Activated gamma-delta T cell treated with Interleukin-2 at 50 U/mL for 16 hours (primary cell): ENCODE measurements at places on chromosomes 3 and 15.

DNA sequence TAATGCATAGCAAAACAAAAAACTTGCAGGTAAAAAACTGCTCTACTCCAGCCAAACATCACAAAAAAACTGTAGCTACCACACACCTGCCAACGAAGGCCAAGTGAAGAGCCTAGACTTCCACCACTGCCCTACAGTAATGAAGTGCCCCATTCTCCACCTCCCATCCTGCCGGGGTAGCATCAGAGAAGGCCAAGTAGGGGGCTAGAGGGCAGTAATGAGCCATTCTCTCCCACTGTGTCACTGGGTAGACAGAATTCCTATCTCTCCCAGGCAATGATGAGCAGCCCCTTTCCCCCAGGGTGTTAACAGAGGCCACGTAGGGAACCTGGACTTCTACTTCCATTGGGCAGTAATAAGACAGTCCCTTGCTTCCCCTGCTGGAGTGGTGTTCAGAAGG, 9.5 kb downstream of the SEC22C start:
- peak; percentile 19 for DNase-seq

DNA sequence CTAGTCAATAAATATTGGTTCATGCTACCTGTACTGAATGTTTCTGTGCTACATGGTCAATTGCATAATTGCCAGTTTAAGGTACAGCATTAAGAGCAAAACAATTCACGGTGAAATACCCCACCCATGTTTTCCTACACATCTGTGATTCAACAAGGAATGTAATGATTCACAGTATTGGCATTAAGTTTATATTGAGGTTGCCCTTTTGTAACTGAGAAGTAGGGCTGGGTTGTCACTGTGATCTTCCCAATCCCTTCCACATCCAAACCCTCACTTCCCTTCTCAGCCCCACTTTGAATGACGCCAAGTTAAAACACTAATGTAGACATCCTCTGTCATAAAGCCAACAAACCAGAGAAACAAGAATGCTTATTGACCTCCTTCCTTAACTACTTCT, 112.0 kb upstream of the TJP1 start:
- DNase-seq, result no peak

GRCh38 chr3:107208100-107208499, 169.1 kb upstream of the CCDC54 start:
- no peak for DNase-seq

DNA sequence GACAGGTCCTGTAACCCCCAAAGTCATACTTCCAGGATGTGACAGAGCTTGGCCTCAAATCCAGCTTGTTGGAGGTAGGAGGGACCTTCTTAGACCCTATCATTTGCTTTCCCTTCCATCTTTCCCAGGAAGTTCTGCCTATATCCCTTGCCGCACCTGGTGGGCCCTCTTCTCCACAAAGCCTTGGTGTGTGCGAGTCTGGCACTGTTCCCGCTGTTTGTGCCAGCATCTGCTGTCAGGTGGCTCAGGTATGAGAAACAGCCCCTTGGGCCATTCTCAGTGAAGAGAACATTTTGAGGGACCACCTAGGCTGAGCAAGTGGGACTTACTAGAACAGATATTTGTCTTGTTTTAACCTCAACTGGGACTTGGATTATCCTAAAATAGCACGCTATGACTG, 1.3 kb downstream of the IL17RE start:
- DNase-seq, result no peak

GRCh38 chr3:156581033-156581432, 26.1 kb upstream of the SSR3 start:
- DNase-seq, result no peak

DNA sequence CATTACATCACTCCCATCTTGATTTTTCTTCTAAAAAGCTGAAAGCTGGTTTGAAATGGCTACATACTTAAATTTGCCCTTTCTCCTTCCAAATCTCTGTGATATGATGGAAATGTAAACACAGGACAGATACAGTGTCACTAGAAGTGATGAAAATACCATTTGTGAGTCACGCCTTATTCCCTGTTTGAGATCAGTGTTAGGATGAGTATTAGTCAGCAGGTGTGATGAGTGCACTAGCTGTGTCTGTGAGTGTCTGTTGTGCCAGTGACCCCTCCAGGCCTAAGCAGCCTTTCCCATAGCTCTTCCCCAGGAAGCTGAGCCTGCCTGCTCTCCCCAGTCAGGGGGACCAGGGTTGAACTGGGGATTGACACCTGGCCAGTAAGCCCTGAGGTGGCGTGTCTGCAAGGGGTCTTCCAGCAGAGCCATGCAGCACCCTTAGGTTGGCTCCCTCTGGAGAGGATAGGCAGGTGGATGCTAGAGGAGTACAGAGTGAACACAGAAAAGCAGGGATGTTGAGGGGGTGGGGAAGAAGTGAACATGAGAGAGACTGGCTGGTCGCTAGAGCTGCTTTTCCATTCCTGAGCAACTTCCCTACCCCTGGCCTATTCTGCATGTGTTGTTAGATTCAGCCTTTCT, 92.0 kb downstream of the PDE8A start:
- DNase-seq, result no peak

- no peak for DNase-seq
Measured at GRCh38 chr3:64805248-64805647, 117.4 kb upstream of the ADAMTS9 start.

DNA sequence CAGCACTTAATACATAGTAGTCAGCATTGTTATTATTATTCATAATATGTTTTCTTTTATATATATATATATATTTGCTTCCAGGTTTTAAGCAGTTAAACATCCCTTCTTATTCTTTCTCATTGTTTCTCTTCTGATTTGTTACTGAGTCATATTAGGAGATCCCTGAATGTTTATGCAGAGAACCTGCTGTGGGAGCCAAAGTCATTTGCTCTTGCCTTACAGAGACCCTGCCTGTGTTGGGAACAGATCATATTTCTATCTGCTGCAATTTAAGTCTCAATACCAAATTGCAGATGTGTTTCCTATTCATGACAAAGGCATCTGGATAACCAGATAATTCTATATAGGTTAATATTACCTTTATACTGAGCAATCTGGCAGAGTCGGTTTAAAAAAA, 323.0 kb upstream of the UMPS start:
- DNase-seq, result no peak

DNA sequence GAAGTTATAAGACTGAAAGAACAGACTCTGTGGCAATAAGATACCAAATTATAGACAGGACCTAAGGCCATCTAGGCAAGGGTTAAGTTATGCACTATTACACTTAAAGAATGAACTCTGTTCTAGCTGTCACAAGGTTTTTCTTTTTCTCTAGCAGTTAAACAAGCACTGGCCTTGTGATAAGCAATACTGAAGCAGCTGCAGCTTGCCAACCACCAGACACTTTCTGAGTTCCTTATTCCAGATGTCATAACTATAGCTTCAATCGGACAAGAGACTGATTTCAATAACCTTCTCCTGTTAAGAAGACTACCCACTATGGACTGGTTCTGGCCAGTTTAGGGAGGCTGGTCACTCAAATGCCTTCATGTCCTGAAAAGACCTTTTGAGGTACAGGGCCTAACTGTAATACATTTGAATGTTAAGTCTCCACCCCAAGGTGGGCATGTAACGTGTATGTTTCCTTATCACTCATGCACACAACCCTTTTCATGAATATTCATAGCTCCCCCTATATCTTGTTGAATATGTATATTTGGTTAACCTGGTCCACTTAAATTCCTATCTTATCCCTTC, 85.8 kb downstream of the CFAP20DC start:
- no peak for DNase-seq

- no peak for DNase-seq
Measured at GRCh38 chr15:23750776-23751175, 63.7 kb upstream of the NDN start.

GRCh38 chr15:98714922-98715321, 66.6 kb downstream of the IGF1R start:
- no peak for DNase-seq

DNA sequence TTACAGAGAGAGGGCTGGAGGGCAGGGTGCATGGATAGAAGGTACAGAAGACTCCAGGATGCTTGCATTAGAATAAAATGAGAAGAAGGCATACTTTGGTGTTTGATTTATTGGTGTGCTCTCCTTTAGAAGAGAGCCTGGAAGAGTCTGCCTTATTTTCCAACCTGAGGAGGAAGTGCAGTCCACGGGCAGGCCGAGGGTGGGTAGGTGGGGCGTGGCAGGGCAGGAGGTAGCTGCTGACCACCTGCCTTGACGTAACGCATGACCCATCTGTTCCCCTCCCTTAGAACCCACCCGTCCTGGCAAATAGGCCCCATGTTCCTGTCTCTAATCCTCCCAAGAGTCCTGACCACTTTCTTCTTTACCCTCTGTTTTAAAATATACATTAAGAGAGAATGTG, 222.3 kb upstream of the LYSMD4 start:
- DNase-seq, result no peak

DNA sequence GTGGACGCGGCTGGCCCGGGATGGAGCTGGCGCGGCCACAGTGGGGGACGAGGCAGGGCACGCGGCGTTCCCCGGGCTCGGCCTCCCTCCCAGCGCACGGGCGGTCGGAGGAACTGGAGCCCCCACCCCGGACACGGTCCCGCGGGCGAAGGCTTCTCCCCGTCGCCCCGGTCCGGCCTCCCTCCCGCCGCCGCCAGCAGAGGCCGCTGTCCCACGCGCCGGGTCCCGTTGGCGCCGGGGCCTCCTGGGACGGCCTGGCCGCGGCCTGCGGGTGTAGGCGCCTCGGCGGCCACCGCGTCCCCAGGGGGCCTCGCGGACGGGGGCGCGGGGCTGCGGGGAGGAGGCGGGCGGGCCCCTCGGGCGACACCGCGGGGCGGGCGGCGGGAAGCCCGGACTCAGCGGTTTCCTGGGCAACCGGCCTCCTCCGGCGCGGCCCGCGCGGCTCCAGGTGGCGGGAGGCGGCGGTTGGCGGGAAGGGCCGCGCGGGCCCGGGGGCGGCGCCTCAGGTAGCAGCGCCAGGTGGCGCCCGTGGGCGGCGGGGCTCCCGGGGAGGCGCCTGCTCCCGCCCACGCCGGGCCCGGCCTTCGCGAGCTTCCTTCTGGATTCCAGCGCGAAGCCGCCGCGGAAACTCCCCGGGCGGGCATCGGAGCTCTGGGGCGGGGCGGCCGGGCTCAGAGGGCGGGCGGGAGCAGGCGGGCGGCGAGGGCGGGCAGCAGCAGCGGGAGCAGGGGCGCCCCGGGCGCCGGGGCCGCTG, 26.7 kb downstream of the MELTF start:
- DNase-seq, result peak; percentile 68
